ENCODE measurements at places on chromosomes 16 and 17.

DNA sequence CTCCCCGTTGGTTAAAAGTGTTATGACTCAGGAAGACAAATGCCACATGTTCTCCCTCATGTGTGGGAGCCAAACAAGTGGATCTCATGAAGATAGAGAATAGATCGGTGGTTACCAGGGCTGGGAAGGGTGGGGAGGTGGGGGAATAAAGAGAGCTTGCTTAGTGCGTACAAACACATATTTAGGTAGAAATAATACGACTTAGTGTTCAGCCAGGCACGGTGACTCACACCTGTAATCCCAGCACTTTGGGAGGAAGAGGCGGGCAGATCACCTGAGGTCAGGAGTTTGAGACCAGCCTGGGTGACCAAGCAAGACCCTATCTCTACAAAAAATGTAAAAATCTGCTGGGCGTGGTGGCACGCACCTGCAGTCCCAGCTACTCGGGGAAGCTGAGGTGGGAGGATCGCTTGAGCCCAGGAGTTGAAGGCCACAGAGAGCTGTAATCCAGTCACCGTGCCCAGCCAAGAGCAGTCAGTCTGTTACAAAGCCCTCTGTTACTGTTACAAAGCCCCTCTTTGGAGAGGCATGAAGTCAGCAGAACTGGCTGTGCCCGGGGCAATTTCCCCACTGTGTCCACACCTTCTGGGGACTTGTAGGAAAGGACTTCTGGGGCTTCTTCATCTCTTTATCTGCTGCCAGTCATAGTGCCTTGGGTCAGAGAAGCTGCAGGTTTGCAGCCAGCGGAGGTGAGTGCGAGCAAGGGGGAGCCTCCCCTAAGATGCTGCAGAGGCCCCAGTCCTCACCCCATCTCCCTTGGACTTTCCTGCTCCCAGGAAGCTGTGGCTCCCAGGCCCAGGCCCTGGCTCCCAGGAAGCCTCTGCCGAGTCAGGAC is 4.3 kb upstream of the ALDH3A1 start:
- H3K27me3 ChIP-seq = peaks cover 15% of the 10 kb centered on the region
- H3K4me3 ChIP-seq = no peak overlapping the region
- DNase-seq = no peak

DNA sequence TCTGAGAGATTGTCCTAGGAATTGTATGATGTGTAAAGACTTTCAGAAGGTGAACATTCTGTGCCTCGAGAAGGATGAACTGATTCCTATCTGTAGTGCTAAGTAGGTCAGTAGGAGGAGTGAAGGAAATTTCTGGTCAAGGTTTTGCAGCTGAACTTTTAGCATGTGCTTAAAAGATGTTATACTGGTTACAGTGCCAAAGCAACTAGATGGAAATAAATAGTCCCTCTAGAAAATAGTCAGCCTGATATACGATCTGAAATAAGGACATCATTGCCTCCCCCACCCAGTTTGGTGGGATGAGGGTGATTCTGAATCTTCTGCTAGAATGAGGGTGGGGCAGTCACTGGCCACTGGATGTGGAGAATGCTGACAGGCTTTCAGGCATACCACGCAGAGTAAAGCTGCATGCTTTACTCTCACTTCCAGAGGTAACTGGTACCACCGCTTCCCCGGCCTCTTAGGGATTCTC is 57.2 kb upstream of the VPS4A start:
- no peaks in the 10 kb centered on the region for H3K27me3 ChIP-seq
- peaks cover 10% of the 10 kb centered on the region for H3K4me1 ChIP-seq
- H3K4me3 ChIP-seq = no peak overlapping the region
- H3K27ac ChIP-seq = peak overlapping the region; percentile 1

DNA sequence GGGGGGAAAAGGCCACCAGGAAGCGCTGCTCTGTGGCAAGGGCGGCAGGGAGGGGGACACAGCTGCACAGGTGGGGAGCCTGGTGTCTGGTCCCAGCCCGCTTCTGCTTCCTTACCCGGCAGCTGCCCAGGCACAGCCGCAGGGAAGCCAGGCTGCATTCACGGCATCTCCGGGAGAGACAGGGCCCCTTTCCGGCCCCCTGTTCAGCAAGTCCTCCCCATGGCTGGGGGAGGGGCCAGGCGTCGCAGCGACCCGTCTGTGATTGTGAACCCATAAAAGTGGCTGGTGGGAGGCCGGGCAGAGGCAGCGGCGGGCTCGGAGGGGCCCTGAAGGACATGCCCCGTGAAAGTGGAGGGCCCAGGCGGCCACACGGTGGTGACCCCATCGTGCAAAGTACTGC is 28.7 kb downstream of the SOX8 start:
- H3K4me3 ChIP-seq = no peak overlapping the region
- no peaks in the 10 kb centered on the region for H3K36me3 ChIP-seq
- H3K4me1 ChIP-seq = peaks cover 9% of the 10 kb centered on the region
- no peak overlapping the region for H3K27ac ChIP-seq

DNA sequence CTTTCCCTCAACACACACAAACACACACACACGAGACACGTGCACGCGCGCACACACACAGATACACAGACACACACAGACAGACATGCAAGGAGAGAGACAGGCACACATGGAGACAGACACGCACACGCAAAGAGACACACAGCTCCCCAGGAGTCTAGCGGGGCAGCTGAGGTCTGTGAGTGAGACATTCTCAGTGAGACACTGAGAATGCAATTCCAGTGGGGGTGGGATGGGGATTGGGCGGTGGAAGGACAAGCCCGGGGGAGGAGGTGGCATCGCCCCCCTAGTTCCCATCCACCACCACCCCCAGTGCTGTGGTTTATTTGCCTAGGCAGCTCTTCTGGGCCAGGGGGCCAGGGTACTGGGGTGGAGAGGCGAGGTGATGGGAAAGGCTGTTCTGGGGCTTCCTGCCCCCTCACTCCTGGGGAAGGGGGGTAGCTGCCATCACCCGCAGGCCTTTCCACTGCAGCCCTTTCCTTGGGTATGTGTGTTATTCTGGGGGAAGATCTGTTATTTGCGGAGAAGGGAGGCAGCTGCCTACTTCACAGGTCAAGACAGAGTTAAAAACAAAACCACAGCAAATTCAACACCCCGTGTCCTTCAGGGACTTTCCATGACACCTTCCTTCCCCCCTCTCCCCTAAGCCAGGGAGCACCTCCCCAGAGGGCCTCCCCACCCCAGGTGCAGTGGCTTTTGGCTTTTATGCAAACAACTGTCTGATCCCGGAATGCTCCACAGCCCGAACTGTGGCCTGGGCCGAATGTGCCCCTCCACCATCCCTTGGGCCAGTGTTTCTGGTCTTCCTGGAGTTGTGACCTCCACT is 18.0 kb downstream of the GRB7 start:
- H3K27me3 ChIP-seq = no peaks in the 10 kb centered on the region
- peaks cover 17% of the 10 kb centered on the region for H3K36me3 ChIP-seq
- peak overlapping the region; percentile 90 for H3K27ac ChIP-seq
- DNase-seq = peak; percentile 75
- peaks cover 74% of the 10 kb centered on the region for H3K4me1 ChIP-seq
- peak overlapping the region; percentile 59 for H3K4me3 ChIP-seq

DNA sequence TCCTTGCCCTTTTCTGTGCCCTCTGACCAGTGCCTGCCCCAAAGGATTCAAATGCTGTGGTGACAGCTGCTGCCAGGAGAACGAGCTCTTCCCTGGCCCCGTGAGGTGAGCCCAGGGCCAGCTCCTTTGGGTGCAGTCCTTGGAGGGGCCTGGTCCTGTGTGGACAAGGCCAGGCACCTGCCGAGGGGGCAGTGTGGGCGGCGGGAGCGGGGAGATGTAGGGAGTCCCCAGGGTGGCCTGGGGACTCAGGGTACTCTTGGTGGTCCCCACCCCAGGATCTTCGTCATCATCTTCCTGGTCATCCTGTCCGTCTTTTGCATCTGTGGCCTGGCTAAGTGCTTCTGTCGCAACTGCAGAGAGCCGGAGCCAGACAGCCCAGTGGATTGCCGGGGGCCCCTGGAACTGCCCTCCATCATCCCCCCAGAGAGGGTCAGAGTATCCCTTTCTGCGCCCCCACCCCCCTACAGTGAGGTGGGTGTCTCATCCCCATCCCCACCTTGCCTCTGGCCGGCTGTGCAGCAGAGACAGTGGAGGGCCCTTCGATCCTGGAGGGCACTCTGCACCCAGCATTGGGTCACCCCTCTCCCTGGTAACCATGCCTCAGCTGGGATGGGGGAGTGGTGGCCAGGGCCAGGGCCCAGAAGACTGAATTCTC is 4.4 kb downstream of the TMEM92 start:
- no peak overlapping the region for H3K4me3 ChIP-seq
- H3K36me3 ChIP-seq = no peaks in the 10 kb centered on the region
- peaks cover 12% of the 10 kb centered on the region for H3K4me1 ChIP-seq

DNA sequence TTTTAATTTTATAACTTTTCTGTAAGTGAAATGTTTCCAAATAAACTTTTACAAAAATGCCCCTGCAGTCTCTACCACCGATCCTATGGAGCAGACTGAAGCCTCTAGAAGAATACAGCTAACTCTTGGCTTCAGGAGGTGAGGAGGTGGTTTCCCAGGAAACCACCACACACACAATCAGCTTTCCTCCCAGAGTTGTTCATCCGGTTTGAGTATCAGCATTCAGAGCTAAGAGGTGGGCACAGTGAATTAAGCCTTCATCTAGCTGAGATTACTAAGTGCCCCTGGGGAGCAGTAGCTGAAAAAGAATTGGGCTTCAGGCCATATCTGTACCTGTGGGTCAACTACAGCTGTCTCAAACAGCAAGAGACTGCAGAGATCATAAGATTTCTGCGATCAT is 139.7 kb downstream of the AATF start:
- peaks cover 35% of the 10 kb centered on the region for H3K4me1 ChIP-seq
- H3K4me3 ChIP-seq = no peak overlapping the region
- peaks cover 48% of the 10 kb centered on the region for H3K36me3 ChIP-seq
- no peak for DNase-seq
- H3K27me3 ChIP-seq = no peaks in the 10 kb centered on the region
- peak overlapping the region; percentile 47 for H3K27ac ChIP-seq

DNA sequence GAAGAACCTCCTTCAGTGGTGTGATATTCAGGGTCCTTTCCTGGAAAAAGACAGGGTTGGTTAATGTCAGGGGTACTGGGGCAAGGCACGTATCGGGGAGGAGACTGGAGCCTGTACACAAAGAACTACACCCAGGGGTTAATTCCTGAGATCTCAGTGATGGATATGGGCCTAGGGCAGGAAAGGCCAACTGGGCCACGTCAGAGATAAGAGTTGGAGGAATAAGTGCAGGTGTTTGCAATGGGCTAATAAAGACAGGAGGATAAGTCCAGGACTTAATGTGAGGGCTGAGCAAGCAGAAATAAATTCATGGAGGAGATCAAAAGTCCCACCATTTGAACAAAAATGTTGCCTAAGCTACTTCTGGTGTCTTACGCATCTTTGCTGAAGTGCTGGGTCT is 10.4 kb upstream of the HERPUD1 start:
- H3K36me3 ChIP-seq = no peaks in the 10 kb centered on the region
- no peak overlapping the region for H3K4me3 ChIP-seq
- H3K27ac ChIP-seq = no peak overlapping the region
- peaks cover 17% of the 10 kb centered on the region for H3K4me1 ChIP-seq

DNA sequence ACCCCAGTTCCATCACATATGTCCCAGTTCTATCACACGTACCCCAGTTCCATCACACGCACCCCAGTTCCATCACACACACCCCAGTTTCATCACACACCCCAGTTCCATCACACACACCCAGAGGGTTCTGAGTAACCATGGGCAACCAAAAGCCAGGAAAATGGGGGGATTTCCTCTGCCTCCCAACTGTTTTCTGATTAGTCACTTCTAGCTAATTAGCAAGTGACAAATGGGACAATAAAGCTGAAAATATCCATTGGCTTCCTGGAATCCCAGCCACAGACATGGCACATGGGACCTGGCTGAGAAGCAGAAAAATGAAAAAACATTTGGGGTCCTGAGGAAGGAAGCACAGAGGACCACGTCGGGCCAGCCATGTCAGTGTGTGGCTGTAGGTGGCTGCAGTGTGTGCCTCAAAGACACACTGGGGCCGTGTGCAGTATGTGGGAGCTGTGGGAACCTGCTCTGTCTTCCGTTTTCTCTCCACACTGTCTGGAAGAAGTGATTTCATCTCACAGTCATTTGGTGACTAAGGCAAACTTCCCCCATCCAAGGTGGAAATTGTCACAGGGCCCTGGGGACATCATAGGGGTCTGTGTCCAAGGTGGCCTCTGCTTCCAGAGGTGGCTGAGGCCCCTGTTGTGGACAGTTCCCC is 106.7 kb downstream of the CMIP start:
- H3K4me1 ChIP-seq = peaks cover 40% of the 10 kb centered on the region
- H3K27ac ChIP-seq = peak overlapping the region; percentile 71
- peak; percentile 29 for DNase-seq
- no peak overlapping the region for H3K4me3 ChIP-seq
- H3K36me3 ChIP-seq = peaks cover 5% of the 10 kb centered on the region

GRCh38 chr17:44906010-44906646 is 6.9 kb upstream of the EFTUD2 start:
- H3K27me3 ChIP-seq = peaks cover 10% of the 10 kb centered on the region
- H3K4me1 ChIP-seq = peaks cover 2% of the 10 kb centered on the region
- no peaks in the 10 kb centered on the region for H3K36me3 ChIP-seq
- H3K27ac ChIP-seq = no peak overlapping the region

- DNase-seq = no peak
- peaks cover 5% of the 10 kb centered on the region for H3K4me1 ChIP-seq
- H3K27ac ChIP-seq = no peak overlapping the region
- H3K36me3 ChIP-seq = peaks cover 6% of the 10 kb centered on the region
Observed at GRCh38 chr16:9012330-9012729, 48.6 kb upstream of the USP7 start.

- H3K27ac ChIP-seq = no peak overlapping the region
- peaks cover 20% of the 10 kb centered on the region for H3K4me1 ChIP-seq
- H3K36me3 ChIP-seq = peaks cover 23% of the 10 kb centered on the region
- DNase-seq = no peak
Observed at GRCh38 chr17:40419559-40420331, 2.0 kb upstream of the TOP2A start.

- no peaks in the 10 kb centered on the region for H3K36me3 ChIP-seq
- H3K4me1 ChIP-seq = no peaks in the 10 kb centered on the region
- no peaks in the 10 kb centered on the region for H3K27me3 ChIP-seq
- H3K4me3 ChIP-seq = no peak overlapping the region
Observed at GRCh38 chr16:85395207-85395912, 217.8 kb upstream of the GSE1 start.

DNA sequence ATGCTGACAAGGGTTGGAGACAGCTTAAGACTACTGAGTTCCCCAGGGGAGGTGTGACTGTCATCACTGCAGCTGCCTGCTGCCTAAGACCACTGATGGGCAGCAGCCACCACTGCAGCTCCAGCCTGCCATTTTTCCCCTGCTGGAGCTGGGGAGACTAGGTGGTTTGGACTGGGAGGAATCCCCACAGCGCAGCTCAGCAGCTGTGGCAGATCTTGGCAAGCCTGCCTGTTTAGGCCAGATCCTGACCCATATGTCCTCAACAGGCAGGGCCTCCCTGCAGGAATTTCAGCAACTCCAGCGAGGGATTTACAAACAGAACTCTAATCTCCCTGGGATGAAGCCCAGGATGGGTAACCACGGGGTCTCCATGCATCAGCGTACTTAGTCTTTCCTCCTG is 356.4 kb upstream of the TOM1L1 start:
- no peak overlapping the region for H3K4me3 ChIP-seq
- no peaks in the 10 kb centered on the region for H3K27me3 ChIP-seq
- H3K36me3 ChIP-seq = no peaks in the 10 kb centered on the region

- H3K36me3 ChIP-seq = no peaks in the 10 kb centered on the region
- H3K27me3 ChIP-seq = no peaks in the 10 kb centered on the region
- H3K4me3 ChIP-seq = no peak overlapping the region
- no peak overlapping the region for H3K27ac ChIP-seq
Observed at GRCh38 chr16:78506367-78507193, 407.1 kb downstream of the WWOX start.

- H3K27me3 ChIP-seq = no peaks in the 10 kb centered on the region
- peak; percentile 88 for DNase-seq
- peaks cover 66% of the 10 kb centered on the region for H3K36me3 ChIP-seq
- peak overlapping the region; percentile 51 for H3K4me3 ChIP-seq
Observed at GRCh38 chr16:57000271-57001025, 11.1 kb downstream of the NLRC5 start.

All from activated CD8-positive, alpha-beta T cell treated with anti-CD3 and anti-CD28 coated beads for 36 hours (primary cell).